CD4-positive, alpha-beta T cell treated with Interleukin-1 beta for 1 hour (primary cell): ENCODE measurements at places on chromosomes 1 and 21.

DNA sequence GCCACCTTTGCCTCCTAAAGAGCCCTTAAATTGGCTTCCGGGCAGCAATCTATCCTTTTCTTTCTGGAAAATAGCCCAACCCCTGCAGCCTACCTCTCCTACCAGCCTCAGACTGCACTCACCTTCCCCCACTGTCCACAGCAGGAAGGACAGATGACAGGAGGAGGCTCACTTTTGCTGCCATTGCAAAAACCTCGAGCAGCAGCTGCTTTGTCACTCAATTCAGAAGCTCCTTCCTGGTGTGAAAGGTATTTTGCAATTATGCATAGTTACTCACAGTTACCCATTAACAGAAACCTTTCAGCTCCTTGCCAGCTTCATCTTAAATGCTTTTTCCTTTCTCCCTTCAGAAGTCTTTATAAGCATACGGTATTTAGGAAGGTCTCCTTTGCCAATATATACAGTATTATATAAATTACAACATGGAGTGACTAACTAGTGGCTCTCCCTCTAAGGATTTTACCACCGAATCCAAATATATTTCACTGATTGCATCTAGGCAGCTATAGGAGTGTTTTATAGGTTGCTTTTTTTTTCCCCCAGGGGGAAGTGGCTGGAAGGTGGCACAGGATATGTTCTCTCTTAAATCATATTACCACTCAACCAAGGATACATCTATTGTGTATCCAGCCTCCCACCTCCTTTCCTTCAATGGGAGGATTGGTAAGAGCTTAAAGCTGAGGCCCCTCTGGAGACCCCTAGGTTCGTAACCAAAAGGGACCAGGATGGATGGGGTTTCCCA is 142.1 kb upstream of the IPO9 start:
- no peak for DNase-seq

- DNase-seq, result no peak
Measured at GRCh38 chr1:10824821-10825540, 28.5 kb upstream of the CASZ1 start.

DNA sequence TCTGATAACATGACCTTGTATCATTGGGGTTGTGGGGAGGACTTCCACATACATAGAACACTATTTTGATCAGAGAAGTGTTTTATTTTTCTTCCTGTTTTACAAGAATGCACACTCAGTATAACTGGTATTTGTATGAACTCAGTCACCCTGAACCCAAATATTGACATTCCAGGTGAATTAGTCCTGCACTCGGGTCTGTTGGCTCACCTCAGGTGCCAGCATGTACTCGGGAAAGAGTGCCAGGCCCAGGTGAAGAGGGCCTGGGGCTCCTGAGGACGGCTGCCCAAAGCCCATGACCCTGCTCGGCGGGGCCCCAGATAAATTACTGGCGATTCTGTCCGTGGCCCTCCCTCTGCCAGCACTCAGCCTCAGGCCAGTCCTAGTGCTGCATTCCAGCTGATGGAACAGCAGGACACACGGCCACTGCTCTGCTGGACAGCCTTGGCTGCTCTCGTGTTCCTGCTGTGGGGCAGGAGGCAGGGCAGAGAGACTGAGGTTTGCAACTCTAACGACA is 75.4 kb upstream of the TMPRSS2 start:
- no peak for DNase-seq

- DNase-seq, result no peak
Measured at GRCh38 chr1:199273837-199274379, 635.1 kb downstream of the PTPRC start.

DNA sequence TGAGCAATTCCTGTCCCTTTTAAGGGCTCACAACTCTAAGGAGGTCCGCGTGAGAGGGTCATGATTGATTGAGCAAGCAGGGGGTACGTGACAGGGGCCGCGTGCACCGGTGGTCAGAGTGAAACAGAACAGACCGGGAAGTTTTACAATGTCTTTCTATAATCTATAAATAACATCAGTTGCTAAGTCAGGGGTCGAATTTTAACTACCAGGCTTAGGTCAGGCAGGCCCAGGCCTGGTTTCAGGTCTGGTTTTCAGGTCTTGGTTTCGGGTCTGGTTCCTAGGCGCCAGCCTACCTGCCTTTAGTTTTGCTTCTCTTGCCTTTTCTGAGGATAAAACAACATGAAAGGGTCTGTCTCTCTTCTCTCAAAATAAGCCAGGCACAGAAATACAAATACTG is 476.0 kb upstream of the CAMK1G start:
- no peak for DNase-seq

DNA sequence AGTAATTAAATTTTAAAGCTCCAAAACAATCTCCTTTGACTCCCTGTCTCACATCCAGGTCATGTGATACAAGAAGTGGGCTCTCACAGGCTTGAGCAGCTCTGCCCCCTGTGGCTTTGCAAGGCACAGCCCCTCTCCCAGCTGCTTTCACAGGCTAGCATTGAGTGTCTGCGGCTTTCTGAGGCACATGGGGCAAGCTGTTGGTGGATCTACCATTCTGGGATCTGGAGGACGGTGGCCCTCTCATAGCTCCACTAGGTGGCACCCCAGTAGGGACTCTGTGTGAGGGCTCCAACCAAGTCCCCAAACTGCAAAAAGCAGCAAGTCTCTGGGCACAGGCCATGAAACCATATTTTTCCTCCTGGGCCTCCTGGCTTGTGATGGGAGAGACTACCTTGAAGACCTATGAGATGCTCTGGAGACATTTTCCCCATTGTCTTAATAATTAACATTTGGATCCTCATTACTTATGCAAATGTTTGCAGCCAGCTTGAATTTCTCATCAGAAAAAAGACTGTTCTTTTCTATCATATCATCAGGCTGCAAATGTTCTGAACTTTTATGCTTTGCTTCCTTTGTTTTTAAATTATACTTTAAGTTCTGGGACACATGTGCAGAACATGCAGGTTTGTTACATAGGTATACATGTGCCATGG is 554.1 kb upstream of the OLFM3 start:
- no peak for DNase-seq

DNA sequence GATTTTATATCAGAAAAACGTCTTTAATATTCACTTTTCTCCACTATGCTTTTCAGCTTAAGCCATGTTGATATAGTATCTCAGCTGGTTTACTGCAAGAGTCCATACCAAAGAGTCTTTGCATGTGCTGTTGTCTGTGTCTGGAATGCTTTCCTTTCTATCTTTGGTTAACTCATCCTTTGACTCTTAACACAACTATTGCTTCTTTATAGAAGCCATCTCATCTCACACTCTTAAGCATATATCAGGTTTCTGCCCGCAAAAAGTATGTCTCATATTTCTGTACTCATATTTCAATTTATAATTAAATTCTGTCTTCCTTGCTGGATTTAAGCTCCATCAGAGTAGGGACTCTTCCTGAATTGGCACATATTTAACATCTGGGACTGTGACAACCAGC is 220.9 kb upstream of the KCNK2 start:
- no peak for DNase-seq

- peak; percentile 84 for DNase-seq
Measured at GRCh38 chr1:161082996-161083747, 6.2 kb downstream of the NECTIN4 start.

GRCh38 chr1:46742069-46742468 is 23.2 kb upstream of the EFCAB14 start:
- no peak for DNase-seq

- DNase-seq, result no peak
Measured at GRCh38 chr1:240559781-240560180, 52.2 kb downstream of the GREM2 start.

DNA sequence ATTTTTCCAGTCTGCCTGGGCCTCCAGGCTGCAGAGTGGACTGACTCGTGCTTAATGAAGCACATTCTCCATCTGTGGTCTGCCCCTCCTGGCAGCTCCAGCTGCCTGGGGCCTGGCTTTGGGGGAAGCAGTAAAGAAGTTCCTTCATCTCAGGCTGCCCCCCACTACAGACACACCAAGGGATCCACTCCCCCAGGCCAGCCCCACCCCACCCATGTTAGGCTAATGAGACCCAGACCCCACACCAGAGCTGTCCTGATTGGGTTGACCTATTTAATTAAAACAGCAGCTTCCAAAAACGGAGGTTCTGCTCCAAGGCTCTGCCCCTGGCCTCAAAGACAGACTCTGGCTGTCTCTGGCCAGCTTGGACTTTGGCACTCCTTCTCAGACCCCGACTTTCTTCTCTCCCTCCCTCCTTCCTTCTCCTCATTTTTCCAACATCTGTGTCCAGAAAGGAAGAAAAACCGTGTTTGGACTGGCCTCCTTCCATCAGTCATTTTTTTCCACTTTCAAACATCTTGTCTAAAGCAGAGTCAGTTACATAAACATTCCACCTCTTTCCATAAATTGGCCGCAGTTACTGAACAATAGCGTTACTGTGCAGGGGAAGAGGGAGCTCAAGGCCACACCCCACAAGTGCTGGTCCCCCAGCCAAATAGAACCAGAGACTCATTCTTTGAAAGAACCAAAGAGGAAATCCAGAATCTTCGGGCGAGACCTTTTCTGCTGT is 29.7 kb downstream of the SERTAD4 start:
- no peak for DNase-seq

DNA sequence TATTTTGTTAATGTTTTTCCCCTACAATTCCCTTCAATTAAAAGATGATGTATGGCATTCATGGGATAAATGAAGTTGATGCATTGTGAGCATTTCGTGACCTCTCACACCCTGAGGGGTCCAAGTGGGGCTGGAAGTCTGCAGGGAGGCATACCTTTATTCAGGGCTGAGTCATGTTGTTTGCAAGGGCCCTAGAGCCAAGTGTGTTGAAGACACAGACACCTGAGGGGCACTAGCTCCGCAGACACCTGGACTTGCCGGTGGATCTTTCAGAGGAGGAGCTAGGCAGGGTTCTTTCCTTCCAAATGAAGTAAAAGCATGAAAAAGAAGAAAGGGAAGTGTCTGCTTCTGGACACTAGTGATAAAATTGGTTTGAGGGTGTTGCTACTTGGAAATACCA is 57.0 kb upstream of the RGS7 start:
- DNase-seq, result no peak

GRCh38 chr1:93328809-93329760 is 16.6 kb upstream of the DR1 start:
- no peak for DNase-seq

GRCh38 chr1:163119707-163120106 is 50.5 kb downstream of the RGS4 start:
- no peak for DNase-seq

GRCh38 chr1:212153635-212154034 is 118.1 kb downstream of the DTL start:
- DNase-seq, result no peak

DNA sequence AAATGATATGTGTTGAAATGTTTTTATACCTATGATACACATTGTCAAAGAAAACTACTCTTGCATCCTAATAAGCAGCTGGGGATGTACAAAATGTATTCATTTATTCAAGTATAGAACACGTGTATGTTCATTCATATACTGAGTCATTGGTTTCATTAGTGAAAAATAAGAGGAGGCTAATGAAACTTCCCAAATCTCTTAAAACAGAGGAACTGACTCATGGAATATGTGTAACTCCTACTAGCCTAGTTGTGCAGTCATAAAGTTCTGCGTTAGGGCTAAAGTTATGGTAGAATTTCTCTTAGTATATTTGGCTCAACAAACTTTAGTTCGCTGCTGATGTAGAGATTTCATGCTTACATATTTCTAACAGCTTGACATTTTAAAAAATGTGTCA is 441.6 kb downstream of the NCAM2 start:
- no peak for DNase-seq

DNA sequence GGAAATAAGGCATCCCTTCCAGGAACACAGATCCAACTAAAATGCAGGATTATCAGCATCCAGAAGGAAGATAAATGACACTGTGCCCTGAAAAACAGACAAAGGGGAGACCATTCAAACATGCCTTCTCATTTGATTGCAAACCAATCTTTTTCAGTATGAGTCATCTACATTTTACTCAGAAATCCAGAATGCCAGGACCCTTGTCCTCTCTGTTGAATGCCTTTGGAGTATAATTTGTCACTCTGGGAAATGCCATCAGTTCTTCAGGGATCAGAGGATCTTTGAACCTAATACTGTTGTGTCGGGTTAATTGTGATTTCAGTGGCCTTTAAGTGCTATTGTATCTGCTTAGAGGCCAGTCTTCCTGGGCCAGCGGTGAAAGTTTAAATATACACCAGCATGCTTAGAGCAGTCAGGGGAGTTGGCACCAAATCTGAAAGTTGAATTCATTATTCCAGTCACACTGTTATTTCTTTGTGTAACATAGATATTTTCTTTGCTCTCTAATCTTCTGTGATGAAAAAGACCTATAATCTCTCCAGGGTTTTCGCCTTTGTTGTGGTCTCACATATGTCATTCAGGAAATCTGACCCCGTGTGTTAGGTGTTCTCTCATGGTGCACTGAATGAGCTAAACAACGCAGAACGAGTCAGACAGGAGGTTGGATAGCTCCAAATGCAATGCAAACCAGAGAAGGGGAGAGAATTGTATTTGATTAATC is 364.8 kb upstream of the SGIP1 start:
- DNase-seq, result no peak

GRCh38 chr1:156245451-156246232 is 2.2 kb downstream of the PAQR6 start:
- peak; percentile 25 for DNase-seq

DNA sequence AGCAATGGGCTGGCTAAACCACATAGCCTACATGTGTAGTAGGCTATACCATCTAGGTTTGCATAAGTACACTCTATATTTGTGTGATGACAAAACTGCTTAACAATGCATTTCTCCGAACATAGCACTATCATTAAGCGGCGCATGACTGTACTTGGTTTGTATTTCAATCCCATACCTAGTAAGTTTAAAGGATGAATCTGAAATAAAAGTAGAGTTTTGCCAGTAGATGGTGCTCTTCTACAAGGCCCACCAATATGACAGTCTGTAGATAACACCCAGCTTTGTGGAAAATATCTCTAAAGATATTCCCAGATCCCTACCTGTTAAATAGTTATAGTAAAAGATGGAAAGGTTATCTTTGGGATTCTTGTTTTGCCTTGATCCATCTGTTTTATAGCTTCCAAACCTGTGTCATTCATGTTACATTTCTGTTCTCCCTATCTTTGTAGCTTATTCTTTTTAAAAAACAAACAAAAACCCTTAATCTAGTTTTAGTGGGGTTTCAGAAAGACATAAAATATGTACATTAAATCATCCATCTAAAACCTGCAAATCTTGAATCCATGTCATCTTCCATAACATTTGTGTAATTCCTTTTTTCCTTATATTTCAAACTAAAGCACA is 33.9 kb upstream of the ASPM start:
- peak; percentile 43 for DNase-seq

GRCh38 chr1:3543076-3544039 is 68.0 kb downstream of the MEGF6 start:
- DNase-seq, result no peak

GRCh38 chr1:151492120-151492519 is 19.1 kb upstream of the CGN start:
- DNase-seq, result no peak
